ENCODE measurements at places on chromosomes 16 and 17. TPM values are rescaled to one million over a fixed set of nuclear protein-coding genes. Genes with fewer than 3 reads are reported as not detected.

MT4 gene
- not detected for total RNA-seq

DNA sequence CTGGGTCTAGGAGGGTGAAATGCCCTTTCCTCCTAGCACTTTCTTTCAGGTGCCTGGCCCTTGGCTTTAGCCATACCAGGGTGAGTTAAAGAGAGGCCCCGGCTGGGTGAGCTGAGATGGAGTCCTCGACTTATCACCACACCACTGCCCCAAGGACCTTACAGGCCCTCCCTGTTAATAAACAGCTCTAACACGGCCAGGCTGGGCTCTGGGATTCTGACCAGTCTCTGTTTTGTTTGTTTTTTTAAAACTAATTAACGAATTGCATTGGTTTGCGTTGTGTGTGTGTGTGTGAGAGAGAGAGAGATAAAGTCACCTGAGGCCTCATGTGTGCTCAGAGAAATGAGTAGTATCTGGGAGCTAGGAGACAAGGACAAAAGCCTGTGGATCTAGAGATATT, 14.3 kb downstream of the MYL4 start:
- H3K27ac ChIP-seq = no peak overlapping the region
- H3K4me1 ChIP-seq = peaks cover 31% of the 10 kb centered on the region
- no peaks in the 10 kb centered on the region for H3K36me3 ChIP-seq

DNA sequence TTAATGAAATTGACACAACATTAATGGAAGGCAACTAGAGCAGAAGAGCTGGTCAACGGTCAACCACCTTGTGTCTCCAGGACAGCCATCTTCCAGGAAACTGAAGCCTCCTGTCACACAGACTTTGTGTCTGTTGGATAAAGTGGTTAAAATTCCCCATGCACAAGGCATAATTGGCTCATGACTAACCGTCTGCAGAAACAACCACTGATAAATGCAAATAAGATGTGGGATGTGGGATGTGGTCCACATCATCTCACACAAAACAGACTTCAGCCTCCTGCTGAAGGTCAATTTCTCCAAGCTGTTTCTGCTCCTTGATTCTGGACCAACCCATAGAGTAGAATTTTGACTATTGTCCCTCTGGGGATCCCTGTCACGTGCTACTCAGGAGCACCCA, 26.9 kb upstream of the XYLT1 start:
- no peaks in the 10 kb centered on the region for H3K36me3 ChIP-seq
- DNase-seq = no peak
- no peak overlapping the region for H3K27ac ChIP-seq
- H3K4me3 ChIP-seq = no peak overlapping the region
- H3K27me3 ChIP-seq = no peaks in the 10 kb centered on the region

GRCh38 chr17:7611635-7612293, 2.9 kb downstream of the FXR2 start:
- H3K36me3 ChIP-seq = peaks cover 4% of the 10 kb centered on the region
- DNase-seq = no peak
- no peak overlapping the region for H3K4me3 ChIP-seq
- no peaks in the 10 kb centered on the region for H3K27me3 ChIP-seq
- no peak overlapping the region for H3K27ac ChIP-seq
- peaks cover 36% of the 10 kb centered on the region for H3K4me1 ChIP-seq

DNA sequence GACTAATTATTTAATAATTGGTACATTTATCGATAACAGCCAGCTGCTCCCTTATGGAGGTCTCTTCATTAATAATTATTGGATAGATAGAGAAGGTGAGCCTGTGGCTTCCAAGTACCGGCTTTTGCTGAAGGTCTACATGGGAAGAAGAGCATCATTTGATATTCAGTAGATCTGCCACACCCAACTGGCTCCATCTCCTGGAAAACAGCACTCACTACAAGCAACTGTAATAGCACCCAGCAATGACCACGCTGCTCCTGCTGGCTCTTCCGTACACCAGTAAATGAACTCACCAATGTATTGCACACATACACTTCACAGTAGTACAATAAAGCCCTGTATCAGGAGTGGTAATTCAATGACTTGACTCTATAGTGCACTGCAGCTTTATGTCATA, 19.5 kb downstream of the MARVELD3 start:
- no peak overlapping the region for H3K4me3 ChIP-seq
- H3K27ac ChIP-seq = no peak overlapping the region
- no peaks in the 10 kb centered on the region for H3K4me1 ChIP-seq
- no peak for DNase-seq
- H3K27me3 ChIP-seq = no peaks in the 10 kb centered on the region

CCDC144A gene
- total RNA-seq = 11.1 TPM

DNA sequence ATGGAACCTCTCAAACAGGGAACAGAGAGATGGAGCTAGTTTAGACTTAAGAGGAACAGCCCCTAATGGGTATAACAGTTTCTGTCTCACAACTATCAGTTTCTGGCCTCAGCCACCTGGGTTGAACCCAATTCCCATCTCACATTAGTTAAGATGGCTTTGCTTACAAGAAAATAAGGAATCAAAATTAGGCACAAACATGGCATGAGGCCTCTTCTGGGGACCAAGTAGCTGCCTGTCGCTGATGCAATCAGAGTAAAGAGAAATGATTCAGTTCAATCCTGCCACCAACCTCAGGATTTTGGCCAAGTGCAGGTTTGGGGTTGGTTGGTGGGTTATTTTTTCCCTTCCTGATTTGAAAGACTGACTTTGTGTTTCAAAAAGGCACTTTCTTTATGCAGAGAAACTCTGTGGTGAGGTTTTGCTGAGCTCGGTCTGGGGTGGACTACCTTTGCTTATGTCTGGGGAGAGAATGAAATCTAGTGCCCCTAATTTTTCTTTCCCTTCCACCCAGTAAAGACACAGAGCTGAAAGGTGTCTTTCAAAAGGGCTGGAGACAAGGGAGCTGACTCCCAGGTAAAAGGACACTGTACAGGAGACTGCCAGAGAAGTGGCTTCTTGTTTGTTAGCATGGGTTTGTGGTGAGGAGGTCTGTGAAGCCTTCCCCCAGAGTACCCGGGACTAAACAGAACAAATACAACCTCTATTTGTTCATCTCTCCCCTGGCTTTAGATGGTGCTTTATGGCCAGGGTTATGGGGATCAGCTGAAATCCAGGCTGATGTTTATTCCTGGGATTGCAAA, 44.8 kb upstream of the NFAT5 start:
- no peak for DNase-seq
- no peak overlapping the region for H3K4me3 ChIP-seq

DNA sequence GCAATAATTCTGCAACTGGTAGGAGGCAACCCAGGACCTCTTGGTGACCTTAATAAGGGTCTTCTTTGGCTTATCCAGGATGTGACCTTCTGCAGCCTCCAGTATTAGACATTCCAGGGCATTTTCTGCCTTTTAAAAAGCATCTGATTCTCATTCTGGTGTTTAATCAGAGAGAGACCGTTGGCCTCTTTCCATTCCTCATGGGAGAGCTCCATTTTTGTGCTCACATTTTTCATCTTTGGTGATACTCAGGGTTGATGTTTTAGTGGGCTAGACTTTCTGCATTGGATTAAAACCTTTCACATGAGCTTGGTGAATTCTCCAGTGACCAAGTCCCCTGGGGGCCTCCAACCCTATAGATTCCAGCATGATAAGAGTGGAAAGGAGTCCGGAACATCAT, 150.2 kb upstream of the CACNG5 start:
- H3K36me3 ChIP-seq = peaks cover 32% of the 10 kb centered on the region
- no peaks in the 10 kb centered on the region for H3K27me3 ChIP-seq
- no peak overlapping the region for H3K27ac ChIP-seq
- H3K4me3 ChIP-seq = no peak overlapping the region

TOX3 gene
- not detected for total RNA-seq

DNA sequence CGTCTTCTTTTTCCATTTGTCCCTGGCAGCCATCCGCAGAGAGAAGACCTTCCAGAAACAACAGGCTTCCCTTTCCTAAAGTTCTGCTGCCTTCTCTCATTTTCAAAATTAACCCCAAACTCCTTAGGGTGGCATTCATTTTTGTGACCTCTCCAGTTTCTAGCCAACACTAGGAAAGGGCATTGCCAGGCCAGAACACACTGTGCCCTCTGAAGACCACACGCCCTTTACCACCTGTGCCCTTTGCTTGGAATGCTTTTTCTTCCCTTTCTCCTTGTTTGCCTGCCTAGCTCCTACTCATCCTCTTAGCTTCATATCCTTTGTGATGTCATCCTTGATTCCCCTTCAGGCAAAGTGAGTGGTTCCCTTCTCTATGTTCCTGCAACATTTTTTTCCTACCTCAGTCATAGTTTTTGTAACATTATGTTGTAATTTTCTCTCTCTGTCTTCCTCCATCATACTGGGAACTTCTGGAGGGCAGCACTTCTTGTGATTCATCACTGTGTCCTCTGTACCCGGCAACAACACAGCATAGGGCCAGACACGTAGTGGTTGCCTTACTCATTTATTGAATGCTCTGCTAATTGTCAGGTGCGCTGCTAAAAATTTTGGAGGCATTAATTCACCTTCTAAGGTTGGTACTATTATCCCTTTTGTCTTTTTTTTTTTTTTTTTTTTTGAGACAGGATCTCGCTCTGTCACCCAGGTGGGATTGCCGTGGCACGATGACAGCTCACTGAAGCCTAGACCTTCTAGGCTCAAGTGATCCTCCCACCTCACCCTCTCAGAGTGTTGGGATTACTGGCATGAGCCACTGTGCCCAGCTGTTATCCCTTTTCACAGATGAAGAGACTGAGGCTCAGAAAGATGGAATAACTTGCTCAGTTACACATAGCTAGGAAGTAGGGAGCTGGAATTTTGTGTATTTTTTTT, 1.0 kb downstream of the KAT8 start:
- H3K27me3 ChIP-seq = no peaks in the 10 kb centered on the region
- peaks cover 23% of the 10 kb centered on the region for H3K4me1 ChIP-seq
- DNase-seq = no peak
- peak overlapping the region; percentile 68 for H3K4me3 ChIP-seq

- DNase-seq = no peak
- H3K4me1 ChIP-seq = peaks cover 65% of the 10 kb centered on the region
- peaks cover 38% of the 10 kb centered on the region for H3K36me3 ChIP-seq
- no peaks in the 10 kb centered on the region for H3K27me3 ChIP-seq
- peak overlapping the region; percentile 64 for H3K4me3 ChIP-seq
These were observed 555 bp downstream of the TTYH2 start for GRCh38 chr17:74213861-74214391.

ITGAD gene
- not detected for total RNA-seq

DNA sequence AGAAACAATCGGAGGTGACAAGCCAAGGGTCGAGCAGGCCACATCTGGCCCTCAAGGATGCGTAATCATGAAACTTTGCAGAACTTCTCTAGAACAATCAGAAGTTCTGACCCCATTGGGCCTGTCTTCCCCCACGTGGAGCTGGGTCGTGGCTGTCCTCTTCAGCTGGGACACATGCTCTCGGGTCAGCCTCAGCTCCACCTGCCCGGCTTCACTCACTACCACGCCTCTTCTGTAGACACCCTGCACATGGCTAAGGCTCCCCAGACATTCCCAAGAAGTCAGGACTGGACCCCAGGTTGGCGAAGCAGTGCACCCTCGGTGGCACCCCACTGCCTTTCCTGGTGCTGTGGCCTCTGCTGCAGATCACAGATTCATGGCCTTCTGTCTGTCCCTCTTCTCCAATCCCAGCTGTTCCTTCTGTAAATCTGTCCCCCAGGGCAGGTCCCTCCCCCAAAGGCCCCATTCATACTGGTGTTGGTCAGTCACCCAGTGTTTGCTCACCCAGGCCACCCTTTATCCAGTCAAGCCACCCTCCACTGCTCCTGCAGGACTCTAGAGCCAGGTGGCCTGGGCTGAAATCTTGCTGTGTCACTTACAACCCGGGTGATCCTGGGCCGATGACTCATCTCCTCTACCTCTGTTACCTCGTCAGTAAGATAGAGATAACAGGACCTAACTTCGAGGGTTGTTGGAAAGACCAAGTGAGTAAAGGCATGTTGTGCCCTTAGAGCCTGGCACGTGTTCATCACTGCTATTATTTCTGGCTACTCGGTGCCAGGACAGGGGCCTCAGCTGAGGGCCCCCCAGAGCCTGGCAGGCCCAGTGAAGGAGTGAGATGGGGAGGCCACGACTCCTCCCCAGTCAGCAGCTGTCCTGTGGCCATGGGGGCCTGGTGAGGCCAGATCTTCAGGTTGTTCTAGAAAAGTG, 1.4 kb upstream of the SLC5A11 start:
- H3K4me1 ChIP-seq = no peaks in the 10 kb centered on the region
- H3K27me3 ChIP-seq = no peaks in the 10 kb centered on the region
- no peak for DNase-seq
- H3K4me3 ChIP-seq = no peak overlapping the region
- no peak overlapping the region for H3K27ac ChIP-seq

DNA sequence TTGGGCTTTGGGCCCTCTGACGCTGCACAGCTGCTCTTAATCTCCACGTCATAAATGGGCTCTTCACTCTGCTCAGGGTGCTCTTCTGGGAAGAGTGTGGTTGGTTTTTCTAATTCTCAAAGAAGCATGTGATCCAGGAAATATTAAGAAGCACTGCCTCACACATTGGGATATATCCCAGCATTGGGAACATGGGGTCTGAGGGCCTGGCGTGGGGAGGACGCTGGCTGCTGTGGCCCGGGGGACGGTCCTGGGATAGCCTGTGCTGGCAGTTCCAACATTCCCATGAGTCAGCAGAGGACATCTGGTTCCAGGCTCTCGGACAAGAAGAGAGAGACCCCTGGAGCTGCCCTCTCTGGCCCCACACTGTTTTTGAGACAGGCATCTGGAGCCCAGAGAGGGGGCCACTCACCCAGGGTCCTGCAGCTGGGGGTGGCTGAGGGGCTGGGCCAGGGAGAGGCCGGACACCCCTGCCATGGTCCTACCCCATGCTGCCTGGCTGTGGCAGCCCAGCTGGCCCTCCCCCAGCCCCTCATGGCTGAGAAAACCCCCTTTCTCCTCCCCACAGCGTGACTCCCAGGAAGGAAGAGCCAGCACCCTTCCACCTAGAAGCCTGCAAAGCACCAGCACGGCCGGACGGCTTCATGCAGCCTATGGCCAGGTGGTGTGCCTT, 58.8 kb downstream of the NT5M start:
- no peaks in the 10 kb centered on the region for H3K4me1 ChIP-seq
- no peak overlapping the region for H3K4me3 ChIP-seq
- H3K27ac ChIP-seq = no peak overlapping the region
- H3K27me3 ChIP-seq = no peaks in the 10 kb centered on the region
- no peak for DNase-seq

DNA sequence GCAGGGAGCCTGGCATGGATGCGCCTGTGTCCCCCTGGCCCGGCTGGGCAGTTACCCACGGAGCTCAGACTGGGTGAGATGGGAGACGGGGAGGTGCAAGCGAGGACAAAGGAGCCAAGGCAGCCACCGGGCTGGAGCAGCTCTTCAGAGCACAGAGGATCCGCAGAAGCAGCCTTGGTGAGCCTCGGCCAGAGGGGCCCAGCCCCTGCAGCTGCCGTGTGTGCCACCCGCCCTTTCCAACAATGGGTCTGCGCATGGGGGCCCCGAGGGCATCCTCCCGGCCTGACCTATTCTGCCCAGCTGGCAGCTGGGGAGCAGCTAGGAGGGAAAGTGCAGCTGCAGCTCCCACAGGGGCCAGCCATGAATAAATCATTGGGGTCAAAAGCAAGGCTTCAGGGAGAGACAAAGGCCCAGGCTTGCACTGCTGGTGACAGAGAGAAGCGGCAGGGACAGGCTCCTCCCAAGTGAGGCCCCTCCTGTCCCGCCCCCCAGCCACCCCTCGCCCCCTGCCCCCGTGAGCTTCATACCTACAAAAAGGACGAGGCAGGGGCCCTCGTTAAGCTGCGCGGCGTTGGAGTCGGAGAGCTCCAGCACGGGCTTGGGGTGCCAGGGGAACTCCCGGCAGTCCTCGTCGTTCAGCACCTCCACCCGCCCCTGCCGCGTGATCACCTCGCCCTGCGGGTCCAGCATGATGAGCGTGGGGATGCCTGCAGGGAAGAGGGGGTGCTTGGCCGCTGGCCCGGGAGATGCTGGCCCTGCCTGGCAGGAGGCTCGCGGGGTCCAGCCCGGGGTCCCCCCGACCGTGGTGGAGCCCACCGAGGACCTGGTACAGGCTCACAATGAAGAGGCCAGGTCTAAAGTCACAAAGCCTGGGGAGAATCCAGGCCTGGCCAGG, 22.6 kb downstream of the MRM3 start:
- no peaks in the 10 kb centered on the region for H3K4me1 ChIP-seq
- no peaks in the 10 kb centered on the region for H3K36me3 ChIP-seq
- H3K27me3 ChIP-seq = no peaks in the 10 kb centered on the region
- no peak overlapping the region for H3K27ac ChIP-seq
